ENCODE measurements at places on chromosomes 11 and 22.

- DNase-seq, result no peak
Measured at GRCh38 chr11:18229501-18229900, 7.1 kb downstream of the SAA4 start.

GRCh38 chr22:45510376-45511232 lies 7.9 kb downstream of the FBLN1 start:
- no peak for DNase-seq

GRCh38 chr22:37219533-37219932 lies 7.3 kb upstream of the SSTR3 start:
- no peak for DNase-seq

- DNase-seq, result no peak
Measured at GRCh38 chr11:24225501-24225900, 271.4 kb upstream of the LUZP2 start.

DNA sequence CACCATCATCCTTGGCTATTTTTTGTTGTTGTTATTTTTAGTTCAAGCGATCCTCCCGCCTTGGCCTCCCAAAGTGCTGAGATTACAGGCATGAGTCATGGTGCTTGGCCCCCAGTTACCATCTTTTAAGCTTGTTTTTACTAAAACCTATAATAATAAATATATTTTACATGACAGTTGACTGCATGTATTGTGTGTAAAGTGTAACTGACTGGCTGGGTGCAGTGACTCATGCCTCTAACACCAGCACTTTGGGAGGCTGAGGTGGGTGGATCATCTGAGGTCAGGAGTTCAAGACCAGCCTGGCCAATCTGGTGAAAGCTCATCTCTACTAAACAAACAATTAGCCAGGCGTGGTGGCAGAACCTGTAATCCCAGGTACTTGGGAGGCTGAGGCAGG lies 386.2 kb downstream of the TENM4 start:
- DNase-seq, result no peak

- DNase-seq, result no peak
Measured at GRCh38 chr22:35312198-35313059, 12.7 kb downstream of the TOM1 start.

GRCh38 chr11:57414612-57415212 lies 12.2 kb downstream of the SLC43A3 start:
- no peak for DNase-seq

- no peak for DNase-seq
Measured at GRCh38 chr22:20585639-20586402, 78.4 kb downstream of the MED15 start.

DNA sequence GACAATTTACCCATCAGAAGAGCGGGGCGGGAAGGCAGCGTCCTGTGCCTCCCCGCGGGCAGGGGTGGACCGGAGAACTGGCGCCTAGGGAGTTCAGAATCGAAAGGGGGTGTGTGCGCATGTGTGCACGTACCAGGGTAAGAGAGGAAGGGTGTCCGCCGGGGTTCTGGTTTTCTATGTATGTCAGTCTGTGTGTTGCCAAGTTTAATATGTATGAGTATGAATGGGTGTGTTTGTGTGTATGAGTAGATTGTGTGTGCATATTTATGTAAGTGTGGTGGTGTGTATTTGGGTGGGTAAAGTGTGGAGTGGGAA lies 2.0 kb downstream of the KCNC1 start:
- DNase-seq, result no peak

DNA sequence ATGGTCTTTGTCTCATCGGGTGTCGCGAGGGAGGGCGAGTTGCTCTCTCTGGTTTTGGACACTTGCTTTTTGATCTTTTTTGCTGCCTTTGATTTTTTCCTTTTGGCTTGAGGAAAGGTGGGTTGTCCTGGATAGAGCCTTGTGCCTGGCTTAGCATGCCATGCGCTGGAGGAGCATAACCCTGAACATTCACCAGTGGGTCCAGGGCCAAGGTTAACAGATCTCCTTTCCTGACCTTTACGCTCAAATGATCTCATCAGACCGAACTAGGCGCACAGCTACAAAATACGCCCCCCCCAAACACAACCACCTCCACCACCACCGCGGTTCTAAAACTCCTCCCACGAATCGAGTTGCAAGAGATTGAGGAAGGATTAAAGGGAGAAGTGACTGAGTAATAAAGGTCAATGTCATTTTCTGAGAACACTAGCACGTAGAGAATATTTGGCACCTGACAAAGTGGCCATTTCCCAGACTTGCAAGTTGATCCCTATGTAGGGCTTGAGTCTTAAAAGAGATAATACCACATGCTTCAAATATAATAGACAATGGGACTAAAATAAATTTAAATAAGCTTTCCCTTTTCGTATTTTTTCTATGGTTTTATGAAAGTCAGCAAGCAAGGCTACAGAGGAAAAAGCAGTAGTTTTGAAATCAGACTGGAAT lies 48.7 kb upstream of the CADM1 start:
- no peak for DNase-seq
